RCC 7860 (cell line): ENCODE measurements at places on chromosomes 16 and 17.
A peak's percentile ranks its signal among the peaks of the same experiment; 100 is the strongest.

DNA sequence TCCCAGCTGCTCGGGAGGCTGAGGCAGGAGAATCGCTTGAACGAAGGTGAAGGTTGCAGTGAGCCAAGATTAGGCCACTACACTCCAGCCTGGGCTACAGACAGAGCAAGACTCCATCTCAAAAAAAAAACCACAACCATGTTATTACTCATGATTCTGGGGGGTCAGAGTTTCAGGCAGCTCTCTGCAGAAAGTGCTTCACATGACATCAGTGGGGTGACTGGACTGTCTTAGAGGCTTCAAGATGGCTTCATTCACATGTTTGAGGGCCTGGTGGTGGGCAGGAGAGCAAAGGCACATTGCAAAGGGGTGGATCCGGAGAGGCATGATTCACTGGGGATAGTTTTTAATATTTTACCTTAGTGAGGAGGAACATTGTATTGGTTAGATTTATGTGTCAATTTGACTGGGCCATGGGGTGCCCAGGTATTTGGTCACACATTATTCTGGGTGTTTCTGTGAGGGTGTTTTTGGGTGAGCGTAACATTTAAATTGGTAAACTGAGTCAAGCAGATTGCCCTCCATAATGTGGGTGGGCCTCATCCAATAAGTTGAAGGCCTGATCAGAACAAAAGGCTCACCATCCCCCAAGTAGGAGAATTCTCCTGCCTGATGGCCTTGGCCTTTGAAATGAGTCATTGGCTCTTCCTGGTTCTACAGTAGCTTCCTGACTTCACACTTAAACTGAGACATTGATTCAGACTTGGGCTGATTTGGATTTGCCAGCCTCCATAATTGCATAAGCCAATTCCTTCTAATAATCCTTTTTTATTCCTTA, 109.8 kb downstream of the GOSR1 start:
- peak; percentile 52 for DNase-seq

DNA sequence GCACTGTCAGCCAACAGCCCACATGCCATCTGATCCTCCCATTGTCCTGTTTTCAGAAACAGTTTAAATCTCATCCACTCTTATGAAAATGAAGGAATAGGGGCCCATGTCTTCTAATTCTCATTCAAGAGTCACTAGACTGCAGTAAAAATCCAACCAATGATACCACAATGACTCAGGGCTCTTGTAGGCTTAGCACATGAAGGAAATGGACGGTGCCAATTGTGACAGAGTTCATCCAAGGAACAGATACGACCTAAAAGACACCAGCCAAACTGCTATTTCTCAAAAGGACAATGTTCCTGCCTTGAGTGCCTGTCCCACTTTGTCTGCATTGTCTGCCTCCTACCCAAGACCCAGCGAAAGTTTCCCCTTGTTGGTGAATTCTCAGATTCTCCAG, 204.8 kb upstream of the COX10 start:
- peak; percentile 11 for DNase-seq

DNA sequence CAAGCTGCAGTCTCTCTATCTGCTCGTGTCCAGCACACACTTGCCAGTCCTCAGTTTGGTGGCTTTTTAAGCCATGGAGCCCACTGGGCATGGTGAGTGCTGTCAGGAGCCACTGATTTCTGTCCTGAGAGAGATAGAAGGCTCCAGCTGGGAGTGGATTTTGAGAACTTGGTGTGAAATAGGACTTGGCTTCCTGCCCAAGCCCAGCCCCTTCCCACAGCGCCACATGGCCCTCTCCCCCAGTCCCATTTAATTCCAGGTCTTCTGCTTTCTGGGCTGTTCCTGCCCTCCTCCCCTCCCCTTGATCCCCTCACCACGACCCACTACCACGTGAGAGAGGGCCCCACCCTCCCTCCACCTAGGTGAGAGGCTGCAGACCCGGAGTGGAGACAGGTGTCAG, 14.4 kb upstream of the ABCC3 start:
- DNase-seq, result no peak

- DNase-seq, result no peak
Observed at GRCh38 chr16:81678326-81679095, 100.6 kb upstream of the PLCG2 start.

DNA sequence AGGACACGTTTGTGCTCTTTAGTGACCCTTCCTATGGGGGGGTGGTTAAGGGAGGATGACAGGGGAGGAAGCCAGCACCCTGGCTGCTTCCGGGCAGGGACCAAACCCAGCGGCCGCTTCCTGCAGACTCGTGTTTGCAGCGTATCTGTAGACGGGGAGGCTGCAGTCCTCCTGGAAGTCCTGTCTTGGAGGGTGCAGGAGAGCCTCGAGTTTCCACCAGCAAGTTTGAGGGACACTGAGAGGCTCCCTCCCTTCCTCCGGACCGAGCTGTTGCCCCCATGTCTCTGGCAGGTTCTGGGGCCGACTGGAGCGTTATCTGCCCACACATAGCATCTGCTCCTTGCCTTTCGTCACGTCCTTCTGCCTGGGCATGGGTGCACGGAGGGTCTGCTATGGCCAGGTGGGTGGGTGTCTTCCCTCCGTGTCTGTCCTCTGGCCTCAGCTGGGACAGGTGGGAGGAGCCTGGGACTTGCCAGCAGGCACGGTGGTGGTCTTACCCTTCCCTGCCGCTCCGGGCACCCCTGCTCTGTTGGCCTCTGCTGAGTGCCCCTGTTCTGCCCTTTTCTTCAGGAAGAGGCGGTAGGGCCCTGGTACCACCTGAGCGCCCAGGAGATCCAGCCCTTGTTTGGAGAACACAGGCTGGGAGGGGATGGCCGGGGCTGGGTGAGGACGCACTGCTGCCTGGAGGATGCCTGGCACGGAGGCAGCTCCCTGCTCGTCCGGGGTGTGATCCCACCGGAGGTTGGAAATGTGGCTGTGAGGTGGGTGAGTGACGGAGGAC, 8.8 kb downstream of the ENGASE start:
- DNase-seq, result no peak

DNA sequence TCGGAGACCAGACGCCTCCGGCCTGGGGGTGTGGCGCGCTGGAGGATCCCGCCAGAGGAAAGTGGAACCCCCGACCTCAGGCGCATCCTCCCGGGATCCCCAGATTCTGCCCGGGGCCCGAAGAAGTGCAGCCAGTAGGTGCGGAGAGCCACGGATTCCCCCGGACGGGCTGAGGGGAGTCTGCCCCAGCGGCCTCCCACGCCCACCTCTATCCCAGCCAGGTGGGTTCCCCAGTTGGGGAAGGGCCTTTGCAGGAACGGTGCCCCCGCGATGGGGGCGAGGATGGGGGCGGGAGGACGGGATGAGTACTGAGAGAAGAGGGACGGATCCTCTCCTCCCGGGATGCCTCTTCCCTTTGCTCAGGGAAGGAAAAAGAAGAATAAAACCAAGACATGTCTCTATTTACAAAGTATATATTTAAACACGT, 5.1 kb downstream of the CBX8 start:
- no peak for DNase-seq

DNA sequence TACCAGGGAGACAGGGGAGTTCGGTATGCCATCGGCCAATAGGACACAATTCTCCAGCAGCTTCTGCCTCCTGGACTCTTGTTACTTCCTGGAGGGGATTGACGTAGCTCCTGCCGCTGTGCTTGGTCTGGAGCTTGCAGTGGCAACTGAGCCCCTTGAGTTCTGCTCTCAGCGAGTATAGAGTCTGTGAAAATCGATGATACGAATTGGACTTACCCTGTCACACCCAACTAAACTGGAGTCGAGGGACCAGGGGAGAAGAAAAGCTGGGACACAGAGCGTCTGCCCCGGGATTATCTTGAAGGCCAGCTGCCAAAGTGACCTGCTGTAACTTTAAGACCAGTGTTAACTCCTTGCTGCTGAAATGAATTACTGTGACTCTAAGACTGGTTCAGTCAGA, 22.2 kb downstream of the SEC14L1 start:
- DNase-seq, result no peak

DNA sequence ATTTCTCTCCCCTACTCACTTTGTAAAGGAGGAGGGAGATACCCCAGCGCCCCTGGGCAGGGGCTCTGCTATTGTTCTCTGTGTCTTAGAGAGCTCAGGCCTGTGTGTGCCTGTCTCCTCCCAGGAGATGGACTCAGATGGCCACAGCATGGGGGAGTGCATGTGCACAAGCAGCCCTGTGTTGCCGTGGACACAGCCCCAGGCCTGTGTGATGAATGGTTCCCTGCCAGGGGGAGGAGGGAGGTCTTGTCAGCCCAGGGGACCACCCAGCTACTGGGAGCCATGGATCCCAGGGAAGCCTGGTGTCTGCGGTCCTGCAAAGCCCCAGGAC, 26.3 kb downstream of the GINS2 start:
- DNase-seq, result no peak

- DNase-seq, result no peak
Observed at GRCh38 chr17:73738751-73739575, 94.7 kb upstream of the SDK2 start.

DNA sequence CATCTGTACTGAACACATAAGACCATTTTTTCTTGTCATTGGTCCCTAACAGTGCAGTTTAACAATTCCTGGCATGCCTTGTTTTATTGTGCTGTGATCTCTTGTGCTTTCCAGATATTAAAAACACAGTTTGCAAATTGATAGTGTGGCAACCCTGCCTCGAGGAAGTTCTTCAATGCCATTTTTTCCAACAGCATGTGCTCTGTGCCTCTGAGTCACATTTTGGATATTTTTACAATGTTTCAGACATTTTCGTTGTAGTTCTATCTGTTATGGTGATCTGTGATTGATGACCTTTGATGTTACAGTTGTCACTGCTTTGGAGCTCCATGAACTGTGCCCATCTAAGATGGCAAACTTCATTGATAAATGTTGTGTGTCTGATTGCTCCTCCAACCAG, 66.2 kb downstream of the GOSR1 start:
- no peak for DNase-seq

DNA sequence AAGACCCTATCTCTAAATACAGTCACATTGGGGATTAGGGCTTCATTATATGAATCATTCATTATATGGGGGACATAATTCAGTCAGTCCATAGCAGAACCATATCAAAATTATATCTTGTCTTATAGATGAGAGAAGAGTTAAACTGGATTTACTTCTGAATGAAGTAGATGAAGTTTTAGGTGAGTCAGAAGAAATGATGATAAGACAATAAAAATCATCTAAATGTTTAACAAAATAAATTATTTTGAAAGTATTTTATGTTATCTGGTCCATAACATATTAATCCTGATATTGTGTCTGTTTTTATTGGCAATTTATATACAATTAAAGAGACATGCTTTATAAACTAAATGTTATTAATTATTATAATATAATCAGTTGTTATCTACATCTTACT, 76.9 kb upstream of the EFCAB3 start:
- DNase-seq, result no peak

DNA sequence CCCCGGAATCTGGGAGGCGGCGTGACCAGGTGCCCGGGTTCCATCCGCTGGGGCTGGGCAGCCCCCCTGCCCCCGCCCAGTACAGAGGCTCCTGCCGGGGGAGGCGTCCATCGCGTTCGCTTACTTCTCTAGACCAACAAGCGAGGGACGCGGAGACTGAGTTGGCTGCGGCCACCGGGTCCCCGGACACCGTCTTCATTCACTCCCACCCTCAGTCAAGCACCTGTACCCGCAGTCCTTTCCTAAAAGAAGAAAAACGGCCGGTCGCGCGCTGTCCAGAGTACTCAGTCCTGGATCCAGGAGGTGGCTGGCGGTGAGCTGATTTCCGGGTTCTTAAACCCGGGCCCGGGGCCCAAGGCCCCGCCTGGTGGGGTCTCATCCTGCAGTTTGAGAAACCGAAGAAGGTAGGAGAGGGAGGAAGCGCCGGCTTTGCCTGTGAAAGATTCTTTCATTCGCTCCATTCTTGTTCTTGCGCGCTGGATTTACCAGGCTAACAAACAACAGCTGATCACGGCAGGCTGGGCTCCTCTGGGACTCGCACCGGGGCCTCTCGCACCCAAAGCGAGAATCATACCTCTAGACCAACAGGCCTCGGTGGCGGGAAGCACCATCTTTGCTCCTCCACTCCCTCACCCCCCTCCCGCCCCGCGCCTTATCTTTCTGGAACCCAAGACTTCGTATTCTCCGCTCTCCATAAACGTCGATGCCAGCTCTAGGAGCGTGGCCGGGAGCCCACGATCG, 17.4 kb upstream of the OR1F1 start:
- no peak for DNase-seq

DNA sequence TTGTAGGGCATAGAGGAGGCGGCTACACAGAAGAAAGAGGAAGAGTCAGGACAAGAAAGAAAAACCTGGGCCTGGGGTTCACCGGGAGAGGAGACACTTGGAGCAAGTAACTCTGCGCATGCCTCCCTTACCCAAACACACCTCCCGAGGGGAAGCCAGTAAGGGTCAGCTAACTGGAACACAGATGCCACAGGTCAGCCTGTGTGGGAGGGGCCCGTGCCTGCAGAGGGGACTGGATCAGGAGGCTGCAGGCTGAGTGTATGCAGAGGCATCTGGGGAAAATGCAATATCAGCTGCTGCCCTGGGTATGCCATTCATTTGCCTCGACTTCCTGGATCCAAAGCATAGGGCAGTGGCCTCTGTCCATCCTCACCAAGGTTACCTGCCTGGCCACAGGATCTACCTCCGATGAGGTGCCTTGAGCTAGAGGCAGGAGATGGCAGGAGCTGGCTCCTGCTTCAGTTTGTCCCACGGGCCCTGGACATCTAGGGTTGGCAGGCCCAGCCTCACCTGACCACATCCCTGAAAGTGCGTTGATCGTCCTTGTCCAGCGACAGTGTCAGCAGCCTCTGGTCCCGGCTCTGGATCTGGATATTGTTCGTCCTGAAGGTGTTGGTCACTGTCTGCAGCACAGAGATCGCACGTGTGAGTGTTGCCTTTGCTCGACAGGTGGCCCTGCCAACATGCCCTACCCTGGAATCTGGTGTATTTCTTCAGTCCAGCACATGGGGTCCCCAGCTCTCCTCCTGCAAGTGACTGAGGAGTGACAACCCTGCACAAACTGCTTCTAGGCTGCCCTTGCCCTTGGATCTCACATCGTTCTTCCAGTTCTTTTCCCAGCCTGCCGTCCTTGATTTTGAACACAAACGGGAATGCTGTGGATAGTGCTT, 4.6 kb upstream of the MFSD6L start:
- no peak for DNase-seq

- DNase-seq, result no peak
Observed at GRCh38 chr16:83813823-83814658, 6.3 kb downstream of the HSBP1 start.

- DNase-seq, result no peak
Observed at GRCh38 chr17:66260688-66261087, 31.5 kb upstream of the APOH start.

GRCh38 chr16:79874391-79874790, 273.9 kb upstream of the MAF start:
- peak; percentile 77 for DNase-seq

GRCh38 chr16:75593825-75594820, 27.9 kb downstream of the GABARAPL2 start:
- DNase-seq, result no peak

GRCh38 chr17:11608396-11608795, 10.1 kb downstream of the DNAH9 start:
- DNase-seq, result no peak
